Left renal pelvis (tissue), 4 donors: ENCODE measurements at places on chromosomes 12 and 14. TPM values are rescaled to one million over a fixed set of nuclear protein-coding genes. Genes with fewer than 3 reads are reported as not detected.

Gene KCNMB4
- polyA plus RNA-seq, result 18.6 TPM

Gene KRT83
- polyA plus RNA-seq, result not detected

Gene RFX4
- not detected for polyA plus RNA-seq

Gene ARHGAP9
- 5.5 TPM for polyA plus RNA-seq

Gene TAS2R46
- polyA plus RNA-seq, result 0.27 TPM

Gene CCNB1IP1
- 132 TPM for polyA plus RNA-seq

Gene KRT6C
- not detected for polyA plus RNA-seq

Gene SLC16A7
- 8.6 TPM for polyA plus RNA-seq

Gene TDRD9
- 4.0 TPM for polyA plus RNA-seq

Gene PTPN21
- 28.8 TPM for polyA plus RNA-seq

Gene RD3L
- not detected for polyA plus RNA-seq

Gene DNM1L
- polyA plus RNA-seq, result 89.5 TPM

Gene CIDEB
- polyA plus RNA-seq, result 28.4 TPM

Gene ERP27
- 30.8 TPM for polyA plus RNA-seq

Gene HSPB8
- 24.5 TPM for polyA plus RNA-seq

Gene HOTAIR
- polyA plus RNA-seq, result 1.3 TPM

Gene IFI27
- polyA plus RNA-seq, result 4.9 TPM

Gene LRTM2
- polyA plus RNA-seq, result 0.42 TPM

Gene KCNJ8
- polyA plus RNA-seq, result 22.9 TPM

Gene RITA1
- polyA plus RNA-seq, result 13.6 TPM

Gene NAA25
- polyA plus RNA-seq, result 13.4 TPM

Gene CISTR
- polyA plus RNA-seq, result not detected

Gene TAS2R8
- polyA plus RNA-seq, result not detected

Gene TC2N
- 9.9 TPM for polyA plus RNA-seq
